ENCODE measurements at places on chromosomes 6 and 20.

DNA sequence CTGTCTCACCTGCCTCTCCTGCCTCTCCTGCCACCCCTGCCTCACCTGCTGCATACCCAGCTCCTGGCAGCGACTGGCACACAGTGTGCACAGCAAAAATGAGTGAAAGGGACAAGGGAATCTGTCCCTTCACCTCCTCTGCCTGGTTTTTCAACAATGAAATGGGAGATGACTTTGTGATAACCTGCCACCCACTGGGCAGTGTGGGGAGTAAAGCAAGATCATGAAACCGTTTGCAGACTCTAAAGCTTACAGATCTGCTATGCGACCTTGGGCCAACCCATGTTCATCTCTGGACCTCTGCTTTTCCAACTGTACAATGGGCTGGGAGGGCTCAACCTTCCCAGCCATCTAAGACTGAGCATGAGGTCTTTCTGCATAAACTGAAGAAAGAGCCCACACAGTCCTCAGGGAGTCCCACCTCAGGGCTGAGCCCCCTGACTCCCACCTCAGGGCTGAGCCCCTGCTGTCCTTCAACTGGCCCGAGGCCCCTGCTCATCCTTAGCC, 81.1 kb downstream of the RIPOR3 start:
- DNase-seq = no peak

GRCh38 chr6:24408719-24409410, 6.1 kb downstream of the MRS2 start:
- DNase-seq = no peak

DNA sequence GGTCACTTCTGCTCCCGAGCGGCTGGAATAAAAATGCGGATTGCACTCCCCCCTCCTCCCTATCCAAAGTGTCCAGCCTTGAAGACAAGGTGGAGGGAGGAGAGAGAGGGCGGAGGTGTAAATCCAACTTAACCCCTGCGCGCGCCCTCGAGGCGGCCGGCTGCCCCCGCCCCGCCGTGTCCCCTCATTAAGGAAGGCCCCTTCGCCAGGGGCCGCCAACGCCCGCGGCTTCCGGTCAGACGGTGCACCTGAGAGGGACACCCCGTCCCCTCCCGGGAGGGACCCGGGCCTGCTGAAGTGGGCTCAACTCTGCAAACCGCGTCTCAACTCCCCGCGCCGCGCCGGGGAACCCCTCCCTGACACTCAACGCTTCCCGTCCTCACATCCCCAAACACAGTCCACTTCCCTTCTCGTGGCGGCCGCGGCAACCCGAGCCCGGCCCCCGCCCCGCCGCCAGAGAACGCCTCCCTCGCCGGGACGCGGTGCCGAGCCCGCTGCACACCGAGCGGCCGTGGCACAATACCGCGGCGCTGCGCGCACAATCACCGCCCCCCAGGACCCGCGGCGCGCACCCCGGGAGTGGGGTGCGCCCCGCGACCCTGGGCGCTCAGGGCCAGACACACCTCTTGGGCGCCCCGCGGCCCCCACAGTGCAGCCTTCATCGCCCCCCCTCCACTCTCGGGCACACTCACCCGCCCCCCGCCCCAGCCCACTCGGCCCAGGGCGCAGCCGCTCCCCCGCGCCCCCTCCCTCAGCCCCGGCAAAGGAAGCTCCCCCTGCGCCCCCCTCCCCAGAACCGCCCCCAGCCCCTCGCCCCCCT, 102.5 kb downstream of the NOL4L start:
- peak; percentile 20 for DNase-seq

GRCh38 chr6:122620902-122621301, 10.7 kb downstream of the PKIB start:
- no peak for DNase-seq

DNA sequence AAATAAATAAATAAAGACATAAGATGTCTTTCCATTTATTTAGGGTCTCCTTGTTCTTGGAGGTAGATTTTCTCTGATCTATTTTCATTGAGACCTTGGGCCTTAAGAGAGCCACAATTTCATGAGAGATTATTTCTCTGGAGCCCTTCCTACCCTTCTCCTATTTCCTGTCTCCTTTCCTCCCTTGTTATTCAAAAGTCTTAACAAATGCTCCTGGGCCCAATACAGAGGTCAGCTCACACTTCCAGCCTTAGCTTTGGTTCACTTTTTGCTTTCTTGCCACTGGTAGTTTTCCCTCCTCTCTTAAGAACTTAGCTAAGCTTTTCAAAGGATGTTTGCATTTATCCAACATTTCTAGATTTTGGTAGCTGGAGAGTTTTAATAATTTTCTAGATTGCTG, 44.0 kb downstream of the PTPRA start:
- DNase-seq = no peak

DNA sequence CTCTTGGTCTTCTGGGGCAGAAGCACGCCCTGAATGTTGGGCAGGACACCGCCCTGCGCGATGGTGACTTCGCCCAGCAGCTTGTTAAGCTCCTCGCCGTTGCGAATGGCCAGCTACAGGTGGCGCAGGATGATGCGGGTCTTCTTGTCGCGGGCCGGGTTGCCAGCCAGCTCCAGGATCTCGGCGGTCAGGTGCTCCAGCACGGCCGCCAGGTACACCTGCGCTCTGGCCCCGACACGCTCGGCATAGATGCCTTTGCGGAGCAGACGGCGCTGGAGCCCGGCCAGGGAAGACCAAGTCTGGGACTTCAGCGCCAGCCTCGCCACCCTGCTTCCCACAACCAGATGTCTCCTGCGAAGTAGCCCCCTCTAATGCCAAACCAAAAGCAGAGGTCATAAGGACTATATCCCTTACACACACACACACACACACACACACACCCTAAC, 8.0 kb upstream of the SLC17A3 start:
- DNase-seq = peak; percentile 6

DNA sequence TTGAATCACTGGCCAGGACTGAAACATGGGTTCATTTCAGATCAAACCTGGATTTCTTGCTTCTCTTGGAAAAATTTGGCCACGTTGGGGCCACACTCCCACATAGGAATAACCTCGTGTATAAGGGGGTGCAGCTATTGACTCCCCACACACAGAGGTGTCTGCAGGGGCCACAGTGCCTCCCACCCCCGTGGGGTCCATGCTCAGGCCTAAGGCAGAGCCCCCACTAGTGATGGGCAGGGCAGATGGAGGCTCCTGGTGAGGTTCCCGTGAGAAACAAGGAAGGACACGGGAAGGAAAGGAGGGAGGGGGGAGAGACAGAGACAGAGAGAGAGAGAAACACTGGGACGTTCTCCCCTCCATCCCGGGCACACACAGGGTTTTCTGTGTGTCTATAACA, 230.5 kb downstream of the ERMARD start:
- no peak for DNase-seq

DNA sequence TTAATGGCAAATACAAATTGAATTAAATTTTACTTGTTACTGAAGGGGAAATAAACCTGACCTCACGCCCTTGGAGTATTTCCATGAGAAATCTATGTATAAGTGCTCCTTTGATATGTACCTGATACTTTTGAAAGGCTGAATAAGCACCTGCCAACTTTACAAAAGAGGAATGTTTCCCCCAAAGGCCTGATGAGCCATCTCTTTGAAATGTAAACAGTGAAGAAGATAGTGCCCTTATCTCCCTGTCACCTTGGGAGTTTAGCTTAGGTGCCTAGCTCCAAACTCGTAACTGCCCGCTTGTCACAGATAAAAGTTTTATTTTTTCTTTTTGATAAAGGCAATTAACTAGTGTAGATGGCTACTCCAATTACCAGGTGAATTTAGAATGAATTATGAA, 1.1 kb upstream of the ZNF343 start:
- DNase-seq = no peak

DNA sequence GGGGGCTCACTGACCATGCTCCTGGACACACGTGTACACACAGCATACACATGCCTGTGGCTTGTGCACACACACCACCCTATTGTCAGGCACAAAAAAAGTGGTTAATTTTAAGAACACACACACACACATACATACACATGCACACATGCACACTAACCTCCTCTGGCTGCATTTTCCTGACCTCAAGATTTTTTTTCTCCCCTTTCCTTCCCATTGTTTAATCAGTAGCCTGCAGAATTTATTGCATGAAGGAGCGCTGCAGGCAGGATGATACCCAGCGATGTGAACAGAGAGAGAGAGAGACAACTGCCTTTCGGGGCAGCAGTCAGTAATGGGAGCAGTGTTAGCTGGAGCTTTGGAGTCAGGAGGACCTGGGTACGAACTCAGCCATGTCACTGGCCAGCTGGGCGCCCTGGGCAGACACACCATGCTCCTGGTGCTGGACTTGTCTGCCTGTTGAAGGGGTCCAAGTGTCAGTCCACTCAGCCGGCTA, 990 bp upstream of the TRAF3IP2 start:
- no peak for DNase-seq

DNA sequence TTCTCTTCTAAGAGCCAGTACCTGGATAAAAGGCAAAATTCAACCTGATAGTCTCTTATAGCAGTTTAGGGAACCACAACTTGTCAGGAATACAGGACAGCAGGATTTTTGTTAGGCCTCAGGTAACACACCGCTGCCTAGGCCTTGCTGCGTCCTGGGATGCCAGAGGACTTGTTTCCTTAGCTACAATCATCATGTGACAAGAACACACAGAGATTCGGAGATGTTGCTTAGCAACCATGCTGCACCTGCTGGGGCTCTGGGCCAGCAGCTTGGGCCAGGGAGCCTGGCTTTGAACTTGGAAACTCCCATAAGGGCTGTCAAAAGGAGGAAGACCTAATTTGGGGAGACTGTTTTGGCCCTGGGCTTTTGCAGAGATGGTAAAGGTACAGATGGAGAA, 36.1 kb upstream of the CHD6 start:
- no peak for DNase-seq

GRCh38 chr6:153117986-153118879, 12.8 kb downstream of the RGS17 start:
- DNase-seq = no peak

- no peak for DNase-seq
These were observed 6.5 kb downstream of the IP6K3 start for GRCh38 chr6:33740204-33740608.

GRCh38 chr20:6122111-6122872, 538 bp downstream of the FERMT1 start:
- no peak for DNase-seq

All from stimulated activated CD4-positive, alpha-beta T cell treated with anti-CD3 and anti-CD28 coated beads, Interleukin-12 subunit alpha, Interleukin-12 subunit beta, amount 100 ng/mL, for 4 hours (primary cell).